Endothelial cell of umbilical vein (primary cell): ENCODE measurements at places on chromosomes 4 and X.

- DNase-seq: peak; percentile 0
These were observed 538.2 kb downstream of the DMD start for GRCh38 chrX:32673193-32673592.

GRCh38 chr4:36281384-36282106, at the start of gene DTHD1:
Gene DTHD1 (plus strand): TSS chr4:36281616. CDS start chr4:36281759, 143 bp downstream.
- no peak for DNase-seq

DNA sequence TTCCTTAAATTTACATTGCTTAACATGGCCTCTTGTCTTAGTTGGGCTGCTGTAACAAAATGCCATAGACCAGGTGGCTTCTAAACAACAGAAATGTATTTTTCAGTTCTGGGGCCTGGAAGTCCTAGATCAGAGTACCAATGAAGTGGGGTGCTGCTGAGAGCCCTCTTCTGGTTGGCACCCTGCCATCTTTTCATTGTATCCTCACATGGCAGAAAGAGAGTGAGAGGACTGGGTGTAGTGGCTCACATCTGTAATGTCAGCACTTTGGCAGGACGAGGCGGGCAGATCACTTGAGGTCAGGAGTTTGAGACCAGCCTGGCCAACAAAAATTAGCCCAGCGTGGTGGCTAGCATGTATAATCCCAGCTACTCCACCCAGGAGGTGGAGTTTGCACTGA, 12.0 kb upstream of the KLB start:
- no peak for DNase-seq

DNA sequence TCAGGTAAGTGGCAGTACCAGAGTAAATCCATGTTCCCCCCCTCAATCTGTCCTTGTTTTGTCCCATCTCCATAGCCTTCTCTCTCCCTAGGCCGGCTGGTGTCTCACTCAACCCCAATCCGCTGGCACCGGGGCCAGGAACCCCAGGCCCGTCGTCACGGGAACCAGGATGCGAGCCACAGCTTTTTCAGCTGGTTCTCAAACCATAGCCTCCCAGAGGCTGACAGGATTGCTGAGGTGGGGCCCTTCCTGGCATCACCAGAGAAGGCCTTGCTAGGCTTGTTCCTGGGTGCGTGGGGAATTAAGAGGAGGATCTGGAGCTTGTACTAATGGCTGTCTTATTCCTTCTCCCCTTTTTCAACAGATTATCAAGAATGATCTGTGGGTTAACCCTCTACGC, 2.7 kb downstream of the TSPYL2 start:
- DNase-seq: no peak

DNA sequence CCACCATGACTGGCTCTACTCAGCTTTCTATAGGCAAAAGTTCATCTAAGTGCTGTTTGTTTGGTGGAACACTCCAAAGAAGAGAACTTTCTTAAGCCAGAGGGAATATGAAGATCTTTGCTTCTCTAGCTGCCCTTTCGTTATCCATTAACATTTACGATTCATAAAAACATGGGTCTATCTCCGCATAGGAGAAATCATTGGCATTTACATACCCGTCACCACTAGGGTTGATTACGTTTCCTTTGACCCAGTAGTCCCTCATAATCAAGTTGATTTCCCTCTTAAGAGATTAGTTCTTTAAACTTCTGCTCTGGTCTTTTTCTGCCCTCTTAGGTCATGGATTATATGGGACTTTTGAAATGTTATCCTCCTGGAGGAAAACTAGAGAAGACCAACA, 57.5 kb downstream of the PTCHD1 start:
- DNase-seq: no peak

DNA sequence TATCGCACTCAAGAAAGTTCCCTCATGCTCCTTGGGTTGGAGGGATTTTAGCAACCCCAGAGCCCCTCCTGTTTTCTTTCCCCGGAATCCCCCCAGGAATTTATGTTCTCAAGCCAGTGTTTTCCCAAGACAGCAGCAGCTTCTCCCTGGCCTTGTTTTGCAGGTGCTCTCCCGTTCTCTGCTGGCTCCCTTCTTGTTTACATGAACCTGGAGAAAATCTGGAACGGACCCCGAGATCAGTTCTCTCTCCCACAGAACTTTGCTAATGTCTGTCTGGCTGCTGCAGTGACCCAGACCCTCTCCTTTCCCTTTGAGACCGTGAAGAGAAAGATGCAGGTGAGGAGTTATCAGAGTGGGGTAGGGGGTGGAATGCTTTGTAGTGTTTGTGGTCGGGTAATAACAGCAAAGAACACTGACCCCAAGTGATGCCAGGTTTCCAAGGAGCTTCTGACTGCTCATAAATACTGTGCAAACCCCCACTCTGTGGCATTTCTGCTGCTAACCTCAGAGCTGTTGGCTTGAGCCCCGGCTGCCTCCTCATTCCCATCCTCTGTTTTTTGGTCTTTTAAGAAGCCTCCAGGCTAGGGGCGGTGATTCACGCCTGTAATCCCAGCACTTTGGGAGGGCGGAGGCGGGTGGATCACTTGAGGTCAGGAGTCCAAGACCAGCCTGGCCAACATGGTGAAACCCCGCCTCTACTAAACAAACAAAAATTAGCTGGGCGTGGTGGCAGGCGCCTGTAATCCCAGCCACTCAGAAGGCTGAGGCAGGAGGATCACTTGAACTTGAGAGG, 11.1 kb downstream of the SLC25A43 start:
- no peak for DNase-seq

GRCh38 chrX:108811891-108812290, 75.5 kb upstream of the IRS4 start:
- no peak for DNase-seq

DNA sequence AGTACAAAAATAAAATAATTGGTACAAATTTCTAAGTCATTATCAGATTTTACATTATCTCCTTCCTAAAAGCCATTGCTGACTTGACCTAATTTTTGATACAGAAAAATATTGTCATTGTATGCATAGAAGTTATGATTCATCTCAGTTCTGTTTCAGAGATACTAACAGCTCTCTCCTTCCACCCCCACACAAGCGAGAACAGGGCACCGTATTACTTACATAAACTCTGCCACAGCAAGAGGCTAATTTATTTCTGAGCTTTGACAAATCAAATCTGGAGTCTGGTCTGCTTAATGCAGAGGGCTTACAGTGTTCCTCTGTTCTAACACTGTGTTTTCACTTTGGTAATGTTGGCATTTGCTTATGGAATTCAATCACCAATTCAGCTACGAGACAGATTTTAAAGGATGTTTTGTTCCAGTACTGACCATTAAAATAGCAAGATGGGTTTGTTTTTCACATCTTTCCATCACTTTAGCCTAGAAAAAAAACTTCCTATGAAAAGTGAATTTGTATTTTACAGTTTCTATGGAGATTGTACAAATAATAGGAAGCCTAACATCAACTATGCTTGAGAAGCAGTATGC, 181.8 kb downstream of the USP46 start:
- no peak for DNase-seq

GRCh38 chr4:88002786-88003185, 4.6 kb upstream of the PKD2 start:
- no peak for DNase-seq

GRCh38 chrX:39676434-39676833, 421.3 kb downstream of the BCOR start:
- DNase-seq: no peak

- DNase-seq: peak; percentile 96
These were observed at the start of gene EXOSC9 for GRCh38 chr4:121800961-121801714. Gene EXOSC9 (plus strand): TSS chr4:121801323. CDS start chr4:121801425, 102 bp downstream.

DNA sequence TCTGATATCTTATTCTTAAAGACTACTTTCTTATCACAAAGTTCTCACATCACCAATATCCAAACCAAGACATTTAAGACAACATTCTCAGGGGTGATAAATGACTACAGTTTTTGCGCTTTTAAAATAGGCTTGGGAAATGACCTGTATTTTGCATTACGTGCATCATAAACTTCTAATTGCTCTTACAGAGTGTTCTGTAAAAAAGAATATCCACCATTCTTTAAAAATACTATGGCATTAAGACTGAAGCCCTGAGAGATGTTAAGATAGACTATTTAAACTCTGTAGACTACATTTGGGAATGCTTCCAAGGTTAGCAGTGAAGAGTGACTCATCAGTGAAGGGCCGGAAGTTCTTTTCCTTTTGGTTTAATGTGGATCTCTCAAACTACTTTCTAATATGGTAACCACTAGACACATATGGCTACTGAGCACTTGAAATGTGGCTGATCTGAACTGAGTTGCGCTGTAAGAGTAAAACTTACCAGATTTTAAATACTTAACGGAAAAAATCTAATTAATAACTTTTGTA, 518.8 kb upstream of the FTHL17 start:
- DNase-seq: peak; percentile 72

GRCh38 chr4:120232050-120232449, 165.4 kb upstream of the MAD2L1 start:
- no peak for DNase-seq

GRCh38 chrX:140439476-140439875, 65.4 kb downstream of the SOX3 start:
- DNase-seq: no peak

DNA sequence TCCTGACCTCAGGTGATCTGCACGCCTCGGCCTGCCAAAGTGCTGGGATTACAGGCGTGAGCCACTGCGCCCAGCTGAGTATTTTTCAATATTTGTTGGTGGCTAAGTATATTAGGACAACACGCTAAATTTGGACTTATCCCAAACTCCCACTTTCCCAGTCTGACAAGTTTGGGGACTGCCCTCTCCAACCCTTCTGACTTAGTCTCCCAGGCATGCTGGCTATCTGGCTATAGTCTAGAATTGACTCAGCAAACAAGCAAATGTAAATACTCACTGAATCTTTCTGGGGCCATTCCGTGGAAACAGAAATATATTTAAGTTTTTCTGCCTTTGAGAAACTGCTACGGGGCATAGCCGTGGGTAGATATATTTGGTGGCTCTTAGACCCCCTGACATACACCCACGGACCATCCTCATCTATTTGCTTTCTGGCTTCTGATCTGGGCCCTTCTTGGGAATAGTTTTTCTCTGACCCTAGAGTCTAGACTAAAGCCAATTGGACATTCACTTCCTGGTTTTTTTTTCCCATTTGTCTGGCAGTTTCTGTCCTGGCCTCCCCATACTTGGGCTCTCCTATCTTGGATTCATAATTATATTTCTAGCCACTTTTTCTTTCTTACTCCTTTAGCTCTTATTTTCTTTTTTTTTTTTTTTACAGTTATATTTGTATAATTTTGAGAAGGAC, 11.3 kb upstream of the DOCK11 start:
- no peak for DNase-seq

GRCh38 chr4:59583845-59584568, 1616.1 kb upstream of the ADGRL3 start:
- DNase-seq: no peak

DNA sequence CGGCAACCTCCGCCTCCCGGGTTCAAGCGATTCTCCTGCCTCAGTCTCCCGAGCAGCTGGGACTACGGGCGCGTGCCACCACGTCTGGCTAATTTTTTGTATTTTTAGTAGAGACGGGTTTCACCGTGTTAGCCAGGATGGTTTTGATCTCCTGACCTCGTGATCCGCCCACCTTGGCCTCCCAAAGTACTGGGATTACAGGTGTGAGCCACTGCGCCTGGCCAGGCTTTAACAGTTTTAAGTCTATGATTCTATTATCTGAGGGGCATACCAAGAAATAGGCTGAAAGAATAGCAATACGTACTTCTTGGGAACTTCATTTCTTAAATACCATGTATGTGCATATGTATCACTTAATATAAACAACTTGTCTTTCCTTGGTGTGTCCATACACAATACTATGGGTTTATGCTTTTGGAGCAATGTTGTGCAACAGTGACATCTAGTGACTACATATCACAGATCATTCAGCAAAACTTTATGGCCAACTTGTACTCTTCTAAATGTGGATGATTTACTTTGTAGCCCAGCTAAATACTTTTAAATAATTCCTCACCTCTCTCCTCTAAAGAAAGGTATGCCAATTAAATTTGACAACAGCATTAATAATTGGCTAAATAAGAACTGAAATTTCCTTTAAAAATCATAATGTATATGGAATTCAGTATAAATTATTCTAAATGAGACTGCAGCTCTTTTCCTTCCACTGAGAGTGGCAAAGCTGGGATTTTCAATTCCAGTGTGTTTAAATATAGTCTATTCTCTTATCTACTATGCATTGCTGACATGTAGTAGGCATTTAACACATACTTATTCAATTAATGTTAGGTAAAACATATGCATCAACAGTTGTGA, 10.4 kb downstream of the SLC9B1 start:
- peak; percentile 76 for DNase-seq

DNA sequence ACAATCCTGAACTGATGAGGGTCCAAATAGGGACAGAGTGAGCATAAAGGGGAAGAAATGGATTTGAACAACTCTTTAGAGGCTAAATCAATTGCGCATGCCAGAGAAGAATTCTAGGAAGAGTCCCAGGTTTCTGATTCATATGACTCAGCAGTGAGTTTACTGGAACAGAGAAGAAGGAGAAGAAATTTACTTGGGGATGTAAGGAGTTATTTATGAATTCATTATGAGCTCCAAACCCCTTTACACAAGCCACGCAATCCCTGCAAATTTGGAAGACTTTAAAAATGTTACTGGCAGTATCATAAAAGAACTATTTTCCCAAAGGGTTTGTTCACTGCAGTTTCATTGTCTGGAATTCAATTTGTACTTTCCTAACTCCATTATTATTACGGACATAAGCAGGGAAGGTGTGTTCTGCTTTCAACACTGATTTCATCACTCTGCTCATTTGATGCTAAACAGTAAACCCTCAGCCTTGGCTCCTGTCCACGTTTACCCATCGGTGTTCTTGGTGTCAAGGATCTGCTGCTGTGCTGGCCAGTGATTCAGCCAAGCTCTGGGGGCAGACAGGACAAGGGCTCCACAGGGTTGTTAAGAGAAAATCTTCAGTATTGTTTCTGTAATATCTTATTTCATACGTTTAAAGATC, 273.7 kb downstream of the HNRNPD start:
- DNase-seq: no peak

GRCh38 chrX:115949900-115950822, 220.4 kb upstream of the AGTR2 start:
- DNase-seq: no peak

GRCh38 chr4:146949559-146949958, 3.9 kb upstream of the TTC29 start:
- no peak for DNase-seq

DNA sequence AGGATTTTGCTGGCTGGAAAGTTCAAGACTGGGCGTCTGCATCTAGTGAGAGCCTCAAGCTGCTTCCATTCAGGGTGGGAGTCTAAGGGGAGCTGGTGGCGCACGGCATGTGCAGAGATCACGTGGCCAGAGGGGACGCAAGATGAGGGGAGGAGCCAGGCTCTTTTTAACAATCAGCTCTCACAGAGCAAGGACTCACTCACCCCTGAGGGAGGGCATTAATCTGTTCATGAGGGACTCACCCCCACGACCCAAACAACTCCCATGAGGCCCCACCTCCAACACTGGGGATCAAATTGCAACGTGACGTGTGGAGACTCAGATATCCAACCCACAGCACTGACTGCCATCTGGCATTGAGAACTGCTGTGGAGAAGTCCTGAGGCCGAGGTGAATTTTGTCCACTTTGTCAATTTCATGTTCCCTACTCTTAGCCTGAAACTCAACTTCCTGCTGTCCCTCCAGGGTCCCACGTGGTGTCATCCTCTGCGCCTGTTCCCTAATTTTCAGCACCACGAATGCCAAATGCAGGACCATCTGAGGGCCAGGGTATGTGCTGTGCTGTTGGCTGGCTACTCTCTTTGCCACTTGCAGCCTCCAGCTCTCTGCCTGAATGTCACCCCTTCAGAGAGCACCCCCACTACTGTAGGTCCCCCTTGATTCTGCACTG, 5.6 kb downstream of the ZFP92 start:
- no peak for DNase-seq

GRCh38 chr4:173522951-173523395, 7.1 kb downstream of the HAND2 start:
- no peak for DNase-seq
